ENCODE measurements at places on chromosomes 4 and X.

DNA sequence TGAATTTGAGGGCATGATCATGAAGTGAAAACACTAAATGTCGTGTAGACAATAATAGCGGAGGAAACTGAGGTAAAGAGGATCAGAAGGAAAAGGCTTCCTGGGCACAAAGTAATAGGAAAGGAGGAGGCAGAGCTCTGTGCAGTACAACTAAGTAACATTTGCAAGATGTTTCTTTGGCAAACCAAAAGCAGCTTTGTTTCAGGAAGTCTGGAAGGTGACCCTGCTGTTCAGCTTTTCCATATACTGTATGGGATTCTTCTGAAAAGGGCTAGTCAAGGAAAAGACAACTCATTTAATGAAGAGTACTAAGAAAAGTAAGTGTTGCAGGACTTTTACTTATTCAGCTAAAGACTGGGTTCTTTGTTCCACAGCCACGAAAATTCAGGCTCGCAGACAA is 463.1 kb downstream of the PCDH7 start:
- no peak for DNase-seq

DNA sequence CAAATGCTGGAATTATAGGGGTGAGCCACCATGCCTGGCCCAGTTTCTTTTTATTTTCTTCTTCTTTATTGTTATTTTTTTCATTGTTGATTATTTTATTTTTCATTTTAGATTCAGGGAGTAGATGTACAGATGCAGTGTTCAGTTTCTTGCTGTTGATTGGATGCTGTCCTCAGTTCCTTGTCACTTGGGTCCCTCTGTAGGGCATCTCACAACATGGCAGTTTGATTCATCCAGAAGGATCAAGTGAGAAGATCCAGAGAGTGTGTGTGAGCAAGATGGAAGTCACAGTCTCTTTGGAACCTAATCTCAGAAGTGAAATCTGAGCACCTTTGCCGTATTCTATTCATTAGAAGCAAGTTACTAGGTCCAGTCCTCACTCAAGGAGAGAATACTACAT is 20.9 kb downstream of the HMGB3 start:
- no peak for DNase-seq

DNA sequence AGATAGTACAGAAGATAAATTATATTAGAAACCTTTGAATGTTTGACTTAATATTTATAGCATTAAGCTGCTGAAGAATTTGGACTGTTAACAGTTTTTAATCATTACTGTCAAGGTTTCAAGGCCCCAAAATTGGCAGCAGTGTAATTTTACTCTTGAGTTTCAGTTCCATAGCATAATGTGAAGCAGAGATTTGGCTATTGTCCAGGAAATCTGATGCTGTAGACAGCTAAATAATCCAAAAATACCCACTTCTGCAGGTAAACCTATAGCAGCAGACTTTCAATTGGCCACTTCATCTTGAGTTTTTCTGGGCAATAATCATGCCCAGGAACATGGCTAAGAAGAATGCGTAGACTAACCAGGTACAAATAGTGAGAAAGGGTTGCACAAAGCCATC is 85.0 kb downstream of the RCHY1 start:
- DNase-seq: no peak

DNA sequence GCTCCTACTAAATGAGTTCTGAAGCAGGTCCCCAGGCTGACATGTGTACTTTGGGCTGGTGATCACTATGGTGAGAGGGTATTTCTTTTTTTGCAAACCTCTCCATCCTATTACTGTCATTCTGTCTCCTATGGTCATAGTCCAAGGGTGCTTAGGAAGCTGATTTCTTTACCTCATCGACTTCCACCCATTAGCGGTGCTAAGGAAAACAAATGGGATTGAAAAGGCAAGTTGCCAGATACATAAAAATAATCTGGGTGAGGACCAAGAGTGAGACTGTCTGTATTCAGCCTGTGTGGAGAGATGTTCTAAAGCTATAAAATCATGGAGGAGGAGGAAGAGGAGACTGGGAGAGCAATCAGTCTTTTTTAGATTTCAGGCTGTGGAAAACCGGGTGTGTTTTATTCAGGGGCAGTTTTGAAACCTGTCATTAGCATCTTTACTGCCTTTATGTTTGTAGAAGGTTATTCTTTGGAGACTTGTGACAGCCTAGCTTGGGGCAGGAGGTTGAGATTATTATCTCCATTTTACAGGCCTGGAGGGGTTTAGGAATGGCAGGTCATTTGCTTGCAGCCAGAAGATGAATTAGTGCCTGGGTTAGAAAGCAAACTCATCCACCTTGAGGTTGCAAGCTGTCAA is 1.9 kb downstream of the TMEM164 start:
- DNase-seq: no peak

DNA sequence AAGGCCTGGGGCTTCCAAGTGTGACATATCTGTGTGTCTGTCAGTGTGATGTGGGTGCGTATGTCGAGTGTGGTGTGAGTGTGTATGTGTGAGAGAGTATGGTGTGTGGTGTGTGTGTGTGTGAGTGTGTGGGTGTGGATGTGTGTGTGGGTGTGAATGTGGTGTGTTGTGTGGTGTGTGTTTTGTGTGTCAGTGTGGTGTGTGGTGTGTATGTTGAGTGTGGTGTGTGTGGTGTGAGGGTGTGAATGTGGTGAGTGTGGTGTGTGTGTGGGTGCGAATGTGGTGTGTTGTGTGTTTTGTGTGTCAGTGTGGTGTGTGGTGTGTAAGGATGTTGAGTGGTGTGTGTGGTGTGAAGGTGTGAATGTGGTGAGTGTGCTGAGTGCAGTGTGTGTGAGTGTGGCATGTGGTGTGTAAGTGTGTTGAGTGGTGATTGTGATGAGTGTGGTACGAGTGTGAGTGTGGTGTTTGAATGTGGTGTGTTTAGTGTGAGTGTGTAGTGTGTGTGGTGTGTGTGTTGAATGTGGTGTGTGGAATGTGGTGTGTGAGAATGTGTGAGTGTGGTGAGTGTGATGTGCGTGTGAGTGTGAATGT is 61.6 kb upstream of the SORCS2 start:
- no peak for DNase-seq

GRCh38 chr4:189445613-189446012 is 495.1 kb upstream of the FRG1 start:
- no peak for DNase-seq

DNA sequence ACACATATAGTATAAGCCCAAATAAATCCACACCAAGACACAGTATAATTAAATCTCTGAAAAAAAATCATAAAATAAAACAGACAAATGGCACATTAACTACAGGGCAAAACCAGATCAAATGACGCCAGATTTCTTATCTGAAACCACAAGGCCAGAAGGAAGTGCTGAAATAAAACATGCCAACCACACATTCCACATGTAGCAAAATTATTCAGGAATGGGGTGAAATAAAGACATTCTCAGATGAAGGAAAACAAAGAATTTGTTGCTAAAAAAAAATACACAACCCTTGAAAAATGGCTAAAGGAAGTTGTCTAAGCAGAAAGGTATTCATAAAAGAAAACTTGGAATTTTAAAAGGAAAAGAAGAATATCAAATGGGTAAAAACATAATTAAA is 4.5 kb upstream of the DCAF12L1 start:
- no peak for DNase-seq

- DNase-seq: no peak
Observed at GRCh38 chr4:42904986-42905385, 12.5 kb downstream of the GRXCR1 start.

DNA sequence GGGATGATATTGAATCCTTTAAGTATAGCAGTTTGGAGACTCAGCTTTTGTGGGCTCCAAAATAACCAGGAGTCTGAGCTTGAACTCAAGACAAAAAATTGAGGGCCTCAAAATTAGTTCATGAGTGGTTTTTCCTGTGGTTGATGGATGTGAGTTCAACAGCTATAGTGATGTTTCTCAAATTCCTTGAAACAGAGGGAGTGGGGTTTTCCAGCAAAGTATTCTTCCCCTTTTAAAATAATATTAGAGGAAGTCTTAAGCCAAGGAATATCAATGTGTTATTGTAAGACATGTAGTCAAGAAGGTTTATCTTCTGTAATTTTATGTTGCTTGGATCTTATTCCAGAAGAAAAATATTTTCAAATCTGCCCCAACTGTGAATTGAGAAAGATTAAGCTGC is 10.6 kb downstream of the OTC start:
- DNase-seq: no peak

DNA sequence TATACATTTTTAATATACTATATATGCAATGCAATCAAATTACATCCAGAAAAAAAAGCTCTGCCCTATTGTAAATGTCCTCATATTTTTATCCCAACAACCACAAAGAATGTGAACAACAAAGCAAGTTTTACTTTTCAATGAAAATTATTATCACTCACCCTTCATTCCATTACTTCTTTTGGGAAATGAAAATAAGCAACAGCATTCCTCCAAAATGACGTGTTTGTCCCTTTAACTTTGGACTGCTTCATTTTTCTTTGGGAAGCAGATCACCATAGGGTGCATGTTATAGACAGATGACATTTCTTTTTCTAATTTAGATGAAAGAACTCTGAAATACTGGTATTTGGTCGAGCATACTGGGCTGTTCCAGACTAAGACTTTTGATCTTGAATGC is 667.1 kb upstream of the BOD1L1 start:
- DNase-seq: no peak

DNA sequence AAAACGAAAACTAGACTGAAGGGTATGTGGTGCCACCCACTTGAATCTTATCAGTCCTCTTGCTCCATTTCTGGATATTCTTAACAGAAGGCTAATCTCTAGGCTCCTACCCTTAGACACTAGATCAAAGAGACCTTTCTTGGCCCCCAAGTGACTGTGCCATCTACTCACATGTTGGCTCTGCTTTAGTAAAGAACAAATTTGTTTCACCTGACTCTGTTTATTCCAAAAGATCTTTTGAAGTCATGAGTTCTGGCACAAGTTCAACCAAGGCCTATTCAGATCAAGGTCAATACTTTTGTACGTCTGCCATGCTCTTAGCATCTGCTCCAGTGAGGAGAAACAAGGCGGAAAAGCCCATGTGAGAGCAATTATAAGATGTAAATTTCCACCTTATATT is 37.3 kb downstream of the MAGEB17 start:
- DNase-seq: no peak

GRCh38 chr4:188428935-188429334 is 289.7 kb downstream of the TRIML1 start:
- no peak for DNase-seq

- DNase-seq: no peak
Observed at GRCh38 chr4:173991316-173991715, 292.2 kb downstream of the FBXO8 start.

DNA sequence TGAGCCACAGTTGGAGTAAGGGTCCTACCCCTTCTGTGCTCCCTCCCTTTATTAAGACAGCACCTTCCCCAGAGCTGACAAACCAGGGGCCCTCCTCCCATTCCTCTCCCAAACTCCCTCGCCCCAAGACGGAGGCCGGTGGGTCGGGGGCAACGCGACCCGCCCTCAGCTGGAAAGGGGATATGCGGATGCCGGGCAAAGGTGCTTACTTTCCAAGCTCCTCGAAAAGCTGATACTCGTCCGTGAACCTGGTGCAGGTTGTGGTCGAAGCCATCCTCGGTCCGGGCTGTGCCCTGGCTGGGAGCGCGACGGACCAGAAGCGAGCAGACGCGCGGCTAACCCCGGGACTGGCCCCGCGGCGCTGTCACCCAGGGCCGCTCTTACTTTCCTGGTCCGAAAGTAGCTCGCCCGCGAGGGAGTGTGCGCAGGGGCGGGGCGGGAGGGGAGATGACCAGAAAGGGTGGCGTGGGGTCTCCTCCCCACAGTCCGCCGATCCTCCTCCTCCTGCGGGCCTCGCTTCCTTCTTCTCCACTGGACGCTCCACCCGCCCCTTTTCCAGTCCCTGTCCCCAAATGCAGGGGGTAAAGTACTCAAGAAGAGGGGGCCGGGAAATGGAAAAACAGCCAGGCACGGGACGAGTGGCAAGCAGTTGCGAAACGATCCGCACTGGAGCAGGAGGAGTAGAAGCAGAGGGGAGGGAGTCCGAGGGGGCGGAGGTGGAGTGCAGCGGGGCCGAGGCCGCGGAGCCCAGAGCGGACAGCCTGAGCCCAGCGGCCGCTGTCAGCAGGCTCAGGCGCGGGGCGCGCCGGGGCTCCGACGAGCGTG is 531 bp downstream of the CAMK2D start:
- DNase-seq: peak; percentile 16

- no peak for DNase-seq
Observed at GRCh38 chrX:3178329-3178728, 137.1 kb downstream of the ARSF start.

- no peak for DNase-seq
Observed at GRCh38 chr4:27913738-27914137, 1053.1 kb downstream of the STIM2 start.

DNA sequence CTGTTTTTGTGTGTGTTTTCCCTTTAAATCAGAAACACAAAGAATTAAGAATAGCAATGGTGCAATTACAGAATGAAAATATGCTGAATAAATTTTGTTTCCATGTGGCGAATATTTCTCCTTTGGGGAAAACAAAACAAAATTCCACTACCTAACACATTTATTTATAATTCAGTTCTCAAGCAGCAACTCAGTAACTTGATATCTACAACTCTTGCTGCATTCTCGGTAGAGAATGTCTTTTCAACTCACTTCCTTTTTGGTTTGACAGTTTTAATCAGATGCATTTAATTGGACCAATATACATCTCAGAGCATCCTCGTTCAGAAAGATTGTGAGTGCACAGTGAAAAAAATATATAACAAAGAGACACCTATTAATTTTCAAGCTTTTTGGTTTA is 30.8 kb downstream of the ZNF827 start:
- DNase-seq: no peak

DNA sequence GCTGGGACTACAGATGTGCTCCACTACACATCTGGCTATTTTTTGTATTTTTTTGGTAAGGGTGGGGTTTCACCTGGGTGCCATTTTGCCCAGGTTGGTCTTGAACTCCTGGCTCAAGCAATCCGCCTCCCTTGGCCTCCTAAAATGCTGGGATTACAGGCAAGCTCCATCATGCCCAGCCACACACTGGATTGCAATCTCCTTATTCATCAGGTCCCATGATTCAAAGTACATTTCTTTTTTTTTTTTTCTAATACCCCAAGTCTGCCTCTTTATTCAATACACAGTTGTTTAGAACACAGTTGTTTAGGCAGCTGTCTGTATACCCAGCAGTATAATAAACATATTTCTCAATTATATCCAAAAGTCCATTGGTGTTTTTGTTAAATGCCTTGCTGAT is 130.3 kb upstream of the ARSJ start:
- no peak for DNase-seq

GRCh38 chrX:103464072-103464773 is 55.1 kb downstream of the RAB40A start:
- DNase-seq: no peak

- no peak for DNase-seq
Observed at GRCh38 chr4:8544282-8544681, 35.9 kb upstream of the GPR78 start.

- DNase-seq: no peak
Observed at GRCh38 chr4:53313510-53313909, 52.4 kb downstream of the SCFD2 start.
